Naive thymus-derived CD4-positive, alpha-beta T cell (primary cell): ENCODE measurements at places on chromosomes 3 and 15. TPM values are rescaled to one million over a fixed set of nuclear protein-coding genes. Genes with fewer than 3 reads are reported as not detected.

CHST14 gene
- 1.4 TPM for polyA plus RNA-seq

SH2D7 gene
- polyA plus RNA-seq: not detected

MYH15 gene
- polyA plus RNA-seq: not detected

SLC6A20 gene
- polyA plus RNA-seq: not detected

VPS13C gene
- polyA plus RNA-seq: 12.7 TPM

ZMYND10 gene
- 0.07 TPM for polyA plus RNA-seq

ARGFX gene
- not detected for polyA plus RNA-seq

DPPA4 gene
- 4.0 TPM for polyA plus RNA-seq

PYGO1 gene
- polyA plus RNA-seq: not detected

CCR1 gene
- polyA plus RNA-seq: 0.09 TPM

ANKUB1 gene
- not detected for polyA plus RNA-seq

SH3BP5 gene
- 38.2 TPM for polyA plus RNA-seq

ARL6 gene
- polyA plus RNA-seq: 4.1 TPM

CLPX gene
- 37.0 TPM for polyA plus RNA-seq

SMCO1 gene
- polyA plus RNA-seq: not detected

GALNT15 gene
- not detected for polyA plus RNA-seq

PAK6 gene
- not detected for polyA plus RNA-seq

CLDN18 gene
- not detected for polyA plus RNA-seq

HDAC11 gene
- polyA plus RNA-seq: 6.3 TPM

CTSH gene
- polyA plus RNA-seq: 11.4 TPM

PP2D1 gene
- 0.60 TPM for polyA plus RNA-seq

SNURF gene
- polyA plus RNA-seq: 53.3 TPM

AGTR1 gene
- not detected for polyA plus RNA-seq

LOXL1 gene
- polyA plus RNA-seq: 2.3 TPM

AADACL2 gene
- not detected for polyA plus RNA-seq

ALDH1A3 gene
- not detected for polyA plus RNA-seq

UBE2E1 gene
- 22.1 TPM for polyA plus RNA-seq

RASA2 gene
- 59.8 TPM for polyA plus RNA-seq

ADGRG7 gene
- not detected for polyA plus RNA-seq

CPNE9 gene
- not detected for polyA plus RNA-seq

MNS1 gene
- not detected for polyA plus RNA-seq

SLC25A20 gene
- polyA plus RNA-seq: 19.4 TPM

MCF2L2 gene
- polyA plus RNA-seq: 0.15 TPM

CCR2 gene
- not detected for polyA plus RNA-seq

CYP1A2 gene
- not detected for polyA plus RNA-seq

TEX55 gene
- polyA plus RNA-seq: not detected

GOLGA6D gene
- polyA plus RNA-seq: not detected

CCR9 gene
- polyA plus RNA-seq: 0.45 TPM
